Bronchial epithelial cell (primary cell): ENCODE measurements at places on chromosomes 5 and 9. TPM values are rescaled to one million over a fixed set of nuclear protein-coding genes. Genes with fewer than 3 reads are reported as not detected.

GRCh38 chr5:23314827-23315226 lies 192.6 kb upstream of the PRDM9 start:
- peak; percentile 90 for DNase-seq

- peak; percentile 16 for DNase-seq
Measured at GRCh38 chr5:161846746-161847145, 1.2 kb upstream of the GABRA1 start.

DNA sequence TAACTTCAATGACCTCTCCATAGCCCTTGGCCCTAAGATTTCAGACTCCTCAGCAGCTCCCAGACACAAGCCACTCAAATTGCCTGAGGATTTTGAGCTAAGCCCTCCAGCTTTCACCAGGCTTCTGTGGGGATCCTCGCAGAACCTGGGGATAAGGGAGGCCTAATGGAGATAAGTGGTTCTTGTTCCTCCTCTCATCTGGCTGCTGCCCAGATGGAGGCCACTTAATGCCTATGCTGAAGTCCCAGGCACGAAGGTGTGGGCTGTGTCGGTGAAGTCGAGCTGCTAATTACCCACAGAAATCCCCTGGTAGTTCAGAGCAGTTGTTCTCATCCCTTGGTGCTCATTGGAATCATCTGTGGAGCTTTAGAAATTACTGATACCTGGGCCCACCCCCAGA lies 10.3 kb upstream of the FAT2 start:
- DNase-seq: no peak

The GKAP1 gene
- total RNA-seq: 0.53 and 0.90 TPM in 2 replicates

The LMBRD2 gene
- 5.3 and 8.4 TPM in 2 replicates for total RNA-seq
